ENCODE measurements at places on chromosomes 1 and 21.

- DNase-seq, result no peak
Measured at GRCh38 chr1:68585351-68585750, 88.5 kb upstream of the DEPDC1 start.

- no peak for DNase-seq
Measured at GRCh38 chr1:32112806-32113375, 5.0 kb downstream of the KPNA6 start.

DNA sequence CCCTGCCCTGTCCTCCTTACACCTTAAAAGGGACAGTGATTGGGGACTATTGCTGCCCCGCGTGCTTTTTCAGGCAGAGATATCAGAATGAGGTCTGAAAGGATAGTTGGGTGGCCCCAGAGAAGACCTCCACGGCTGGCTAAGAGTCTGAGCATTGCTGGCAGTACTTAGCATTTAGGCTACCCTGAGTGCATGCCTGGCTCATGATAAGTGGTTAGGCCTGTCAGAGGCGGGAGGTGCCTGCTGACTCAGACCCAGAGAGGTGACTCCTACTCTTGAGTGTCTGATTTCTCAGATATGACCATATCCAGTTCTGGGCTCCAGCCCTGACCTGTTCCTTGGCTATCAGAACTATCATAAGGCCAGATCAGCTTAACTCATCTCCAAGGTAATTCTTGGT, 213.7 kb downstream of the PBX1 start:
- no peak for DNase-seq

GRCh38 chr1:16118706-16119105, 37.2 kb downstream of the EPHA2 start:
- DNase-seq, result no peak

DNA sequence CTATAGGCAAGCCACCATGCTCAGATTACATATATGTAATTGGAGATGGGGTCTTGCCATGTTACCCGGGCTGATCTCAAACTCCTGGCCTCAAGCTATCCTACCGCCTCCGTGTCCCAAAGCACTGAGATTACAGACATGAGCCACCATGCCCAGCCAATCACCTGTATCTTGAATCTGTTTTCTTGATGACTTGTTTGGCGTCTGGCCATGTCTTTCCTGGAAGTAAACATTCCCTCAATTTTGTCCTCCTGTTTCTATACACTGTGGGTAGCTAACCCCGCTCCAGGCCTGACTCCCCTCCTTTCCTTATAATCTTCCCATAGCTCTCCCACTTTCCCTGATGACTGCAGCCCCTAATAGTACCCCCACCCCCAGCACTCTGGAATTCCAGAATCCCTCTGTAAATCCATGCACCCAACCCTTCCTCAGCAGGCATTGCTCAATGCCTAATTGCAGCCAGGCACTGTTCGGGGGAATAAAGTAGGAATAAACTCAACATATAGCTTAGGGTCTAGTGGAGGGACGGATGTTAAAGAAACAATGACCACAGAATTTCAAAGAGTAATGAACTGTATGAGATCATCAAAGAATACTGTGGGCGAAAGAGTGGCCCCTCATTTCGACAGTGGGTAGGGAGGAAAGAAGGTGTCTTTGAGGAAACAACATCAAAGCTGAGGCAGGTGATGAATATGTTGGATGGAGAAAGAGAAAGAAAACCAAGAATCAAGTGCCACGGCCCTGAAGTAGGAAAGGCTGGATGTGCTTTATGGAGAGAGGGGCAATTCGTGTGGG, 161.5 kb downstream of the ADSS2 start:
- DNase-seq, result no peak

GRCh38 chr1:62389531-62389930, 47.3 kb upstream of the USP1 start:
- DNase-seq, result no peak

DNA sequence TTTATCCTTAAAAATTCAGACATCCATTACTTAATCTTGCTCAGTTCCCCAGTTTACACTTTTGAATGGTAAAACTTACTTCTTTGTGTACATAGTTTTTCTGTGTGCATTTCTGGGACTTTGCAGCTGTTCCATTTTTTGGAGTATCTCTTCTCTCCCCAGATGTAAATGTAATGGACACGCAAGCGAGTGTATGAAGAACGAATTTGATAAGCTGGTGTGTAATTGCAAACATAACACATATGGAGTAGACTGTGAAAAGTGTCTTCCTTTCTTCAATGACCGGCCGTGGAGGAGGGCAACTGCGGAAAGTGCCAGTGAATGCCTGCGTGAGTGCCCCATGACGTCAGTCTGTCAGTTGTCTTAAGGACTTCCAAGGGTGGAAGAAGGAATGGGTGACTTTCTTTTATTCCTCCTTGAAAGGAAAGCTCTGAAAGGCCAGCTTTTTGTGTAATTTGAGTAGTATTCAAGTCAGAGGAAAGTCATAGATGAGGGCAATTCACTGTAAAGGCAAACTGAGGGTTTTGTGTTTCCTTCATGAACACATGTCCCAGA, 75.7 kb upstream of the LAMC2 start:
- no peak for DNase-seq

- DNase-seq, result no peak
Measured at GRCh38 chr1:203038217-203038741, 12.0 kb downstream of the PPFIA4 start.

DNA sequence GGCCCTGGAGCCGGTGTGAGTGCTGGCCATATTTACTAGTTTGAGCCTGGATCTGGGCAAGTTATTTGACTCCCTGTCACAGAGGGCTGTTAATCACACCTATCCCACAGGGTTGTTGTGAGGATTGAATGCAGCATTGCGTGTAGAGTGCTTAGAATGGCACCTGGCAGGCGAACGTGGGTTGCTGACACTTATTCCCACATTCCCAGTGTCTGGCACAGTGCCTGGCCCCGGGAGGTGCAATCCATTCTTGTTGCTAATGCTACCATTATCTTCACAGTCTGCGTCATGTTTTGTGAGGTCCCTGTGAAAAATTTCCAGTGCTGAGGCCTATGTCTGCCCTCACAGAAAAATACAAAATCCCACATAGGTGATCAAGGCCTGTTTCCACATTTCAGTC, 66.1 kb downstream of the CD2 start:
- DNase-seq, result no peak

DNA sequence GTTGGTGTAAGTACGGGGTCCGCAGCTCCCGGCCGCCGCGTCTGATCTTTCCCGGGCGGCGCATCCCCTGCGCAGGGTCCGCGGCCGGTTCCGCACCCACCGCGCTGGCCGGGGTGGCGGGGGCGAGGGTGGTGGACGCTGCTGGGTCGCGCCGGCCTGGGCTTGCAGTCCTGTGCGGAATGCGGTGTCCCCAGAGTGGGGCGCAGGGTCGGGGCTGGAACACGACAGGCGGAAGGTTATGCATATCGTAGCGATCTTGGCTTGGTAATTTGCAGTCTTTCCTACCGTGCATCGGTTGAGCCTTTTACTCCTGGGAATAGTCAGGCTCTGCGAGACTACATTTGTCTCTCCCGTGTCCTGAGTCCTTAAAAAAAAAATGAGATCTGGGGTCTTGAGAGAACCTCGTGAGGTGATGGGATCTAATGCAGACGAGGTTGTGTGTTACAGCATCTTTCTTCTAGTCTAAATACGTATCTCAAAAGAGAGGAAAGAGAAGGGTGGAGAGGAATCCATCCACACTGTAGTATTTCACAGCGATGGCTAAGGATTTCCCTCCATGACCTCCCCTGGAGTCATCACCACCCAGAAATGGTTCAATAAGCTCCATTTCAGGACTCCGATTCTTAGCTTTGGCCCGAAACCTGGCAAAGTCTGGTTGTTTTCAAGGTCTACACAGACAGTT, 572 bp downstream of the ATP1B1 start:
- DNase-seq, result no peak

GRCh38 chr1:31029026-31029425, 36.5 kb downstream of the PUM1 start:
- DNase-seq, result no peak

Data from stimulated activated CD8-positive, alpha-beta memory T cell treated with anti-CD3 and anti-CD28 coated beads, Interleukin-4, amount 100 ng/mL, for 1 hour (primary cell).